ENCODE measurements at places on chromosomes 11 and 22. TPM values are rescaled to one million over a fixed set of nuclear protein-coding genes. Genes with fewer than 3 reads are reported as not detected.

Gene OR51I1
- total RNA-seq, result not detected

Gene CELF1
- 114 TPM for total RNA-seq

DNA sequence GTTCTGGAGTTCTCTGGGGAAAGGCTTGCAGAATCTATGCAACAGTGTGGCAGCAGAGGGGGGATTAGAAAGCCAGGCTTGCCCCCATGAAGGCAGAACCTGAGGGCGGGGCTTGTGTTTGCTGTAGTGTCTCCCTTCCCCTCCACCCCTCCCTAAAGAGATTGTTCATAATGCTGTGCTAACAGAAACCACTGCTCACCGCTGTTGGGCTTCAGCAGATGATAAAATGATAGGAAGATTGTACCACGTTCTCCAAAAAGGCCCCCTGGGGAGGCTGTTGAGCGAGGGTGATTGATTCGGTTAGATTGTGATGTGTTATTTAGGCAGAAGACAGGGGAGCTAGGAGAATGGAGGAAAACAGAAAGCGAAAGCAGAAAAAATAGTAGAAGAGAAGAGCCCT is 215.2 kb upstream of the NCAM1 start:
- DNase-seq, result no peak

Gene POU2AF3
- total RNA-seq, result not detected

Measured in thoracic aorta (tissue), 2 donors.